ENCODE measurements at places on chromosomes 1 and 21.
A peak's percentile ranks its signal among the peaks of the same experiment; 100 is the strongest.

- no peak for DNase-seq
Observed at GRCh38 chr1:3891329-3891865, 8.7 kb downstream of the C1orf174 start.

DNA sequence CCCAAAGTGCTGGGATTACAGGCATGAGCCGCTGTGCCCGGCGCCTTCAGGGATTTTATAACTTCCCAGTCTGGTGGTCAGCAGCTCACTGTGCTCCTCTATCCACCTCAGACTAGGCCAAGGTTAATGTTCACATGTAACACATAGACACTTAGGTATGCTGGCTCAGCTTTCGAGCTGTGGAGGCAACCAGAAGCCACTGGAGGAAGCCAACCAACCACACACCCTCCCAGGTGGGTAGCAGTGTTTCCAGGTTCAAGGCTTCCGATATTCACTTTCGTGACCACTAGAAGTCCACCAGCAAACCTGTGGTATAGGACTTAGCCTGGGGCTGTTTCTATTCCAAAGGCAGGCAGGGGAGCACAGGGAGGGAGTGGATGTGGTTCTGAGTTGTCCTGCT lies 255.9 kb upstream of the KIAA0040 start:
- DNase-seq, result no peak

DNA sequence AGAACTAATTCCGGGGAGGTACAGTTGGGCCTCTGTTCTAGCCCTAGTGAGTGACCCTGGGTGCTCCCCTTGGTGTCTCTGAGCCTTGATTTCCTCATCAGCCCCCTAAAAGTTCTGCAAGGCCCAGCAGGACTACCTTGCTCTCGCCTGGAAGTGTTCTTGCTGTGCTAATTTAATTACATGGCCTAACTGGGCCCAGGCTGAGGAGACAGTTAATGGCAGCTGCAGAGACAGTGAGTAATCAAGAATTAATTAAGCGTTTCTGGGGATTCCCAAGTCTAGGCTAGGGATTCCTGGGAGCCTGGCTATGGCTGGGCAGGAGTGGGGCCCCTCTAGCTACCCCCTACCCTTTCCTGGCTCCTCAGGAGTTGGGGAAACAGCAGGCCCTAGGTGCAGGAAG lies 24.7 kb upstream of the DMBX1 start:
- no peak for DNase-seq

- DNase-seq, result no peak
Observed at GRCh38 chr1:244779410-244779809, 56.0 kb upstream of the COX20 start.

- DNase-seq, result no peak
Observed at GRCh38 chr21:45941717-45942546, 39.6 kb upstream of the COL6A1 start.

- DNase-seq, result no peak
Observed at GRCh38 chr1:34408011-34408410, 231.3 kb downstream of the C1orf94 start.

GRCh38 chr21:33869873-33870272 lies 45.7 kb downstream of the ATP5PO start:
- no peak for DNase-seq

DNA sequence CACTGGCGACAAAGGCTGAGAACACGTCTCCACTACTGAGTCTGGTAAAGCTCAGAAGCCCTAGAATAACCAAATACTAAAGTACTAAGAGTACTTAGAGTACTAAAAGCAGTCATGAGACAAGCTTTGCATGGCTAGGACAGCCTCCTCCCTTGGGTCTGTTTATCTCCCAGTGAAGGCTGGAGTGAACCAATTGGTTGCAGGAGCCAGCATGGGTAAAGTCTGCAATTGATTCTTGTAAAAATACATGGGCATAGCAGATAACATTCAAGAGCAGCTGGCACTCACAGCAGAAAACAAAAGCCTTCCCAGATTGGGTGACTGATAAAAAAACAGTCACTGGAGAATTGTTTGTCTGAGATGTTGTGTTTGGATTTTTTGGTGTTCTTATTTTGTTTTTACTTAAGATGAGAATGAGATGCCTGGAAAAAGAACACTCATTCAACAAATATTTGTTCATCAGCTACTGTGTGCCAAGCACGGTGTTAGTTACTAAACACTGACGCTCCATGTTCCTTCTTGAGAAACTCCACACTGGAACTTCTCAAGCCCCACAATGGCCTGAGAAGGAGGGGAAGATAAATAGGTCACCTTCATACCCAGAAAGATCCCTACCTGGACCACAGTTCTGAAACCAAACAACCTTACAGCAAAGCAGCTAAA lies 3.7 kb downstream of the IRF6 start:
- no peak for DNase-seq

- DNase-seq, result no peak
Observed at GRCh38 chr1:247119600-247120407, 15.6 kb upstream of the ZNF669 start.

GRCh38 chr1:84089465-84089864 lies 54.6 kb upstream of the PRKACB start:
- no peak for DNase-seq

- no peak for DNase-seq
Observed at GRCh38 chr1:65049941-65050713, 83.8 kb upstream of the JAK1 start.

DNA sequence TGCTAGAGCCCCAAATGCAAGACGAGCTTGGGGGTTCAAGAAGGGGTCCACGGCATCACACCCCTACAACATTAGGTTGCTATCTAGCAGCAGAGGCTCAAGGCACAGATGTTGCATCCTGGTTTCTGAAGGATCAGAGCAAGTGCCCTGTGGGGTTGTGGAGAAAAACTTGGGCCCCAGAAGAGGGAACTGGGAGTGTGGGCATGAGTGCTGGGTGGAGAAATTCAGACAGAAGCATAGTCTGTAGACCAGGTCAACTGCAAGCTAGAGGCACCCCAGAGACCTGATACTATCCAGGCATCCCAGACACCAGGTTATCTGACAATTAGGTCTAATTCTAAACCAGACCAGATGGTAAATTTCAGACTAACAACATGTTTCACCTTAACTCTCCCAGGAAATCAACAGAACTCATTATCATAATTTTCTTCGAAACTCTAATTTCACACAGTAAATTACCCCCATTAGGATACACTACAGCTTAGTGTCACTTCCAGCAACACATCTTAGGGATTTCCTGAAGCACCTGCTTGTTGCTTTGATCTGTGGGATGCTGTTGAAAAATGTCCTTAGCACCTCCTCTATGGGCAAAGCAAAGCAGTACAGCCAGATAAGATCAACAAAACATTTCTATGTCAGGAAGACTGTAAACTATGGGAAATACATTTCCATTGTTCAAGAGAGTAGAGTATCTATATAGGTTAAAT lies 179.3 kb downstream of the VAV3 start:
- no peak for DNase-seq

GRCh38 chr1:2232916-2233438 lies 4.9 kb downstream of the SKI start:
- no peak for DNase-seq

DNA sequence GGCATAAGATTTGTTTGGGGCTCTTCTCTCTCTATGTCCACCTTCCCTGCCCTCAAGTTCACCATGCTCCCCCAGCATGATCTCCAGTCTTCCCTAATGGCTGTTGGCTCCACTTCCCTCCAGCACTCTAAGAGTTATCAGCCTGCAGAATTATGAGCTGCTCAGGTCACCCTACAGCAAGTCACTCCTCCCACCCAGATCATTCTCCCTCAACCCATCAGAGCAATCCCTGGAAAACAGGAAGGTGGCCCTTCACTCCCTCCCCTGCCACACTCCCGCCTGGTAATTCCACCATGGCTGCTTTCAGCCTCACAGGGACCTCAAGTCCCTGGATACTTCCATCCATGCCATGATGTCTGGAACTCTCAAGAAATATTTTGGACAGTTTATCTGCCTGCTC lies 104.5 kb downstream of the KCNJ15 start:
- DNase-seq, result peak; percentile 63

GRCh38 chr1:226730071-226730470 lies 9.0 kb downstream of the ITPKB start:
- no peak for DNase-seq

DNA sequence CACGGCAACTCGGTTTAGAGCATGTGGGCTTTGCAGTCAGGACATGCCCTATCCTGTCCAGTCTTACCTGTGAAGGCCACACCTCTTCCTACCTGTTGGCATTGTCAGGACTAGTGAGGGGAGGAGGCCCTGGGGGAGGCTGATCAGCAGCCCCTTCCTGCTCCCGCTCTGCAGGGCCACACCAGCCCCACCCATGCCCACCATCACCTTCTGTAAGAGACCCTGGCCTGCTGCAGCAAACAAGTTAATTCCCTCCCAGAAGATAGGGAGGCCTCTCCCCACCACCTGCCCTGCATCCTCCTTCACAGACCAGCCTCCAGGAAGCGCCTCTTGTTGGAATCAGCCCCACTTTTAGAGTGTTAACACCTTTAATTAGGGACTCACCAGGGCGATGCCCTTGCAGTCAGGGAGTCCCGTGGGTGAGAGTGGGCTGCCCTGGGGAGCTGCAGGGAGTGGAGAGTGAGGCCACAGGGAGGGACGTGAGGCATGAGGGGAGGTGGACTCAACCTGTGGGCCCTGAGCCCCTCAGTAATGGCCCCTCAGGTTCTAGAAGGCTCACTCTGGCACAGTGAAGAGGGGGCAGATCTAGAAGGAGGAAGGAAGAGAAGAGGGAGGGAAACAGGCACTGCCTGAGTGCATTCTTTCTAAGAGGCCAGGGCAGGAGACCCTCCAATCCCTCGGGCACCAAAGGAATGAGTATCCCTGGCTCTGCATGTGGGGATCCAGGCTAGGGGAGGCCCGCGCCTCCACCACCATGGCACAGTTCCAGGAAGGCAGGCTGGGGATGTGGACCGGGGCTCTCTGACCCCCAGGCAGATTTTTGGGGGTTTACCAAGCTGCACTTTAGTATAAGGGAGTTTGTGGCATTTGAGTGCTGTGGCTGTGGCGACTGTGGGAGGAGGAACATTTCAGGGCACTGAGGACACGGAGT lies 8.2 kb downstream of the UMODL1 start:
- no peak for DNase-seq

DNA sequence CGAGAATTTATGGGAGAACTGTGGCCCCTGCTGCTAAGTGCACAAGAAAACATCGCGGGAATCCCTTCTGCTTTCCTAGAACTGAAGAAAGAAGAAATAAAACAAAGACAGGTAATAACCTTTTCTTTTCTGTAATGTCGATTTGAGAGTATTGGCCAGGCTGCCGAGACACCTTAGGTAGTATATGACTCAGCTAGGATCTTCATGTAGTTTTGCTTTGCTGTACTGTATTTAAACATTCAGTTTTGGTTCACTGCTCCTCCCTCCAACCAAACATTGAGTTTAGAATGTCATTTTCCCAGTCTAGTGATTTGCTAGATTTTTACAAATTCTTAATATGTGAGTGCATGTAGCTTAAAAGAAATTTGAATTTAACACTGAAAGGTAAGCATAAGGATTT lies 5.8 kb downstream of the SRRM1 start:
- DNase-seq, result no peak

GRCh38 chr1:49294539-49294938 lies 517.8 kb upstream of the BEND5 start:
- no peak for DNase-seq

DNA sequence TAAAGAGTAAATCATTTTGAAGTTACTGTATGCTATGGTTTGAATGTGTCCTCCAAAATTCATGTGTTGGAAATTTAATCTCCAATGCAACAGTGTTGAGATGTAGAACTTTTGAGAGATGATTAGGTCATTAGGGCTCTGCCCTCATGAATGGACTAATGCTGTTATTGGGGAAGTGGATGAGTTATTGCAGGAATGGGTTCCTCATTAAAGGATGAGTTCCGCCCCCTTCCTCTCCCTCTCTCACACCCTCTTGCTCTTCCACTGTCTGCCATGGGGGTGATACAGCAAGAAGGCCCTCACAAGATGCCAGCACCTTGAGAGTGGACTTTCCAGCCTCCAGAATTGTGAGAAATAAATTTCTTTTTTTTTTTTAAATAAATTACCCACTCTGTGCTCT lies 97.6 kb downstream of the ATP1A1 start:
- DNase-seq, result no peak

GRCh38 chr1:30774550-30775432 lies 17.2 kb upstream of the LAPTM5 start:
- DNase-seq, result no peak

- DNase-seq, result no peak
Observed at GRCh38 chr1:203926025-203926540, 64.7 kb downstream of the SNRPE start.

DNA sequence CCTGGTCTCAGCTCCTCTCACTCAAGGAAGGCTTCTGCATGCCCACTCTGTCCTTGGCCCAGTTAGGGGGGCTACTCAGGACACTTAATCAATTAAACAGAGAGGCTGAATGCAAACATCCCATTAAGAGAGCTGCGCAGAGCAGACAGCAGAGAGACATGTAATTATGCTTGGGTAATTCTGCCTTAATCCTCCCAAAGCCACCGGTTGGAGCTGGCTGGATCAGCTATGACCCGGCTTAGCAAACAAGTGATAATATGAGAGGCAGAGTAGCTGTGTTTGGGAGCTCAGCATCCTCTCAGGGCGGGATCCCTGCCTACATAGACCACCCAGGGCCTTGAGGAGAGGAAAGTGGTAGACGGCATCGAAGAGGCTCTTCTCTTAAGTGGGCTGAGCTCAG lies 183.2 kb downstream of the GRIK3 start:
- no peak for DNase-seq

DNA sequence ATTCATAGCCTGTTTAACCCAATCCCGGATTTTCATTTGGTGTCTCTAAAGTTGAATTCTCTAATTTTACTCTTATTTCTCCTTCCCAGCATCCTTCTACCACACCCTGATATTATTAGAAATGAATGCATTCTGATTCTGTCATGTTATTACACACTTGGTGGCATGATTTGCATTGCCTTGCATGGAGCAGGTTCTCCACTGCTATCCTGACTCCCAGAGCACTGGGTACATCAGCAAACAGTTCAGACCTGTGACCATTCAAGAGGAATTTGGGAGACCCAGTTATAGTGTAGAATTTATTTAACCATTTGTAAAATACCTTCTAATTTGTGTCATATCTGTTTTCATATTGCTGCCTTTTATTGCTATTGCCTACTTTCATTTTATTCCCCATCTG lies 2.6 kb downstream of the LRRC8B start:
- DNase-seq, result no peak

DNA sequence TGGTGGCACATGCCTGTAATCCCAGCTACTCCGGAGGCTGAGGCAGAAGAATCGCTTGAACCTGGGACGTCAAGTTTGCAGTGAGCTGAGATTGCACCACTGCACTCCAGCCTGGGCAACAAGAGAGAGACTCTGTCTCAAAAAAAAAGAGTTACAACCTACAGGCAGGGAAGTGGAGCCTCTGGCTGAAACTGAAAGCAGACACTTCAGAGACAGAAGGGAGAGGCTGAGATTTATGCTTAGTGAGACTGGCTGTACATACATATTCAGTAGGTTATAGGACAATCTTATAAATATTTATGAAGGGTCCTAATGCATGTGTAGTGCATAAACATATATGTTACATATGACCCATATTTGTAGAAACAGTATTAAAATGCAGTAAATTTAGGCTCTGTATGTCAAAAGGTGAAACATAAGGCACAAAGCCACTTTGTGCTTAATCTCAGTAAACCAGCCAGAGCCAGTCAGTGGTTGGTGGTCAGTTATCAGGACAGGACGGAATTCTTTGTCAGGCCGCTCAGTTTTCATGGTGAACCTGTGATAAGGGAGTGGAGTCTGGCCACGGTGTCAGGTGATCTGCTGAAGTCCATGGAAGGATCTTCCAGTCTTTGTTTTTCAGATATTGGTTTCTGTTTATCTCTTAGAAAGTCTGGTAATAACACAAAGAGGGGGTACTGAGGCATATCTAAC lies 13.7 kb downstream of the RHEX start:
- DNase-seq, result no peak
